Activated naive CD4-positive, alpha-beta T cell (primary cell): ENCODE measurements at places on chromosomes 4 and X.

- no peak for DNase-seq
These were observed 16.6 kb upstream of the GASK1B start for GRCh38 chr4:158189422-158189821.

DNA sequence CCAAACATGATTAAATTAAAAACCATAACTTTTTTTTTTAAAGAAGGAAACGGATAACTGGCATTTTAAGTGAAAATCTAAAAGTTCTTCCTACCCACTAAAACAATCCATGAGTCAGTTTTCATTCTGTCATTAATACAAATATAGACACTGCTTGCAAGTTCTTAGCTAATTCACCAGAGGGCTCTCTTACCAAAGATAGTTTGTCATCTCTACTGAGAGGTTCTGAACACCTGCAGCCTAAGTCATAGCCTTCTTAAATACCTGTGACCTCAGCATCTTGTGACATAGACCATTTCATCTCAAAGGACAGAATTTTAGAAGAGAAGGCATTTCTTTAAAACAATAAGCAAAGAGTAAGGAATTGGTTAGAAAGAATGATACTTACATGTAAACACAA lies 65.3 kb upstream of the FAM120C start:
- DNase-seq = no peak

GRCh38 chr4:37594099-37594498 lies 92.1 kb downstream of the RELL1 start:
- no peak for DNase-seq

- DNase-seq = no peak
These were observed 136.6 kb downstream of the STAG2 start for GRCh38 chrX:124098089-124098488.

DNA sequence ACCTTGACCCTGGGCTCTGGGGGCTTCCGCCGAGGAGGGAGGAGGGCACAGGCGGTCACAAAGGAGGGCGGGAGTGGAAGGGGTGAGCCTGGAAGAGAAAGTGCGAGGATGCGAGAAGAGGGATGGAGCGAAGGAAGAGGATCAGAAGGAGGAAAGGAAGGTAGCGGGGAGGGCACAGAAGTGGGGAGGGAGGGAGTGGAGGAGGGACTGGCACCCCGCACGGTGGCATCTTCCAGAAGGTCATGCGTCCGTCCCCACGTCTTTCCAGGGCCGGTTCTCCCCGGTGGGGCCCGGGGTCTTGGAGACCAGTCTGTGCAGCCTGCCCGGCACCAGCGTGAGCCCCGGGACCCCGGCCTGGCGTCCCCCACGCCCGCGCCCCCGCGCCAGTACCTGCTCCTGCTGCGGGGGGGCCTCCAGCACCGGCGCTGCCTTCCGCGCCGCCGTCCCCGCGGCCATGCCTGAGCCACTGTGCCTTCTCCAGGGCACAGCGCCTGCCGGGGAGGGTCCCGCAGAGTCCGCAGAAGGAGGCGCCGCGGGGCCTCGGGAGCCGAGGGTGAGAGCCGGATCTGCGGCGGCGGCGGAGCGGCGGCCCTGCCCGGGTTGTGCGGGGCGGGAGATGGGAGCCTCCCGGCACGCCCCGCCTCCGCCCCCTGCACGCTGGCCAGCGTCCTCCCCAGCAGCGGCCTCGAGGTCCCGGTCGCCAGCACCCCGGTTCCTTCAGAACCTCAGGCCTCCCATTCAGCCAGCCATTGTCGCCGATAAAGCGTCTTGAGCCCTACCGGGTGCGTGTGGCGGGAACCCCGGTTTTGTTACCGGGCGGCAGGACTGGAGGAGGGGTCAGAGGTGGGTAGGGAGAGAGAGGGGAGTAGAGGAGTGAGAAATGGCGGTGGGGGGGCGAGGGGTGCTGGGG lies at the start of gene RNF175:
Gene RNF175, minus strand, starts transcription at position 618 of the 910 bp plus-strand sequence. Its CDS starts 162 bp downstream, at position 456.
- peak; percentile 15 for DNase-seq

- DNase-seq = peak; percentile 5
These were observed 2.3 kb upstream of the SASH3 start for GRCh38 chrX:129777218-129778030.

- DNase-seq = no peak
These were observed 207.2 kb upstream of the SLIT2 start for GRCh38 chr4:20044502-20044911.

GRCh38 chr4:55742655-55743202 lies 76.9 kb upstream of the EXOC1L start:
- no peak for DNase-seq

DNA sequence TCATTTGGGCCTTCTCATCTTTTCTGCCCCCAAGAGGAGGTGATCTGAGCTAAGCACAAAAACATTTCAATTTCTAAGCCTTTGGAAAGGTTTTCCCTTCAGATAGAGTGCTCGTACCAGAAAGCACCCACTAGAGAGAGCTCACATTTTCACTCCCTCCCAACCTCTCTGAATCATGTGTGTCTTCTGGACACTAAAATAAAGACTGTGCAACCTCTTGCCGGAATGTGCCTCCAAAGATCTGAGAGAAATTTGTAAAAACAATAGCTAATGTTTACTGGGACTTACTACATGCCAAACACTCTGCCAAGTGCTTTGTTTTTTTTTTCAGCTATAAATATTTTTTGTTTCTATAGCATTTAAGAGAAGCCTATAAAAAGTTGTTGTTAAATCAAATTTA lies 120.6 kb upstream of the LNX1 start:
- no peak for DNase-seq

DNA sequence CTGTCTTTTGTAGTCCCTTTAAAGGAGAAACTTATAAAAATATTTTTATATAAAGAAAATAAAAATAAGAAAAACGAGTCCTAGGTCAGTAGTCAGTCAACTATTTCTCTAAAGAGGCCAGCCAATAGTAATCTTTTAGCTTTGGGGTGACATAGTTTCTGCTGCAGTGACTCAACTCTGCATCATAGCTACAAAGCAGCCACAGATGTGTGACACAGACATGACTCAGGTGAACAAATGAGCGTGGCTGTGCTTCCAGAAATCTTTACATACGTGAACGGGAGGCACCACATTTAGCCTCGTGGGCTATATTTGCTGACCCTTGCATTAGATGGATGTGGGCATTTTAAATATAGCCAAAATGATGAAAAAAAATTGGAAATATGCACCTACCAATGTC lies 1862.5 kb upstream of the TENM3 start:
- no peak for DNase-seq

GRCh38 chrX:119790977-119791436 lies 423 bp downstream of the RPL39 start:
- peak; percentile 26 for DNase-seq

DNA sequence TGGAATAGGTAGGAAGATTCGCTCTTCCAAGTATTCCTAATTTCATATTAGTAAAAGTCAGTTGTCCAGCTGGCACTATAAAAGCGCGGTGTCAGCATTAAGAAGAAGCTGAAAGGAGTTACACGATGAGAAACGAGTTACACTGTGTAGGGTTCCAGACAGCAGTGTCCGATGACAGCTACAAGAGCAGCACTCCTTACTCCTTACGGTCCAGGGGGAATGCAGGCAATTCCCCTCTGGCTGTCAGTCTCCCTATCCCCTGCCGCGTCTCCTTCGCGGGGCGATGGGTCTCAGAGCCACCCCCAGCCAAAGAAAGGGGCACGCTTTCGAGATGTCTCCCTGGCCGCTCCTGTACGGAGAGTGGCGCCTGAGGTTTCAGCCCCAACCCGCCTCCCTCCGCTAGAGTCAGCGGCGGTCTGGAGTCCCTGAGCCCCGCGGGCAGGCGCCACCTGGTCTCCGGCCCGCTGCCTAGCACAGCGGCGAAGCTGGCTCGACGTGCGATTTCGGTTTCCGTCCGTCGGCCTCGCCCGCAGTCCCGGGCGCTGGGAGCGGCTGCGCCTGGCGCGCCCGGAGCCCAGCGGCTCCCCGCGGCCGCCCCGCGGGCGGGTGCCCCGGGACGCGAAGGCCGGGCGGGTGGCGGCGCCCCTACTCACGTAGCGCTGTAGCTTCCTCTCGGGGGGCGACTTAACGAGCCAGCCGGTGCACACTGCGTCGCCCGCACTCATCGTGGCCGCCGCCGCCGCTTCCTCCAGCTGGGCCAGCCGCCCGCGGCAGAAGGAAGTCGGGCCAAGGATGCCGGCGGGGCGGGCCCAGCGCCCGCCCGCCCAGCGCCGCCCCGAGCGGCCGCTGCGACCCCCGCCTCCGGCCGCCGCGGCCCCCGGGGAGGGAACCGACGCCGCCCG lies at the start of gene GAB3:
Gene GAB3, minus strand, starts transcription at position 777 of the 902 bp plus-strand sequence. Its CDS starts 52 bp downstream, at position 725.
- DNase-seq = no peak

DNA sequence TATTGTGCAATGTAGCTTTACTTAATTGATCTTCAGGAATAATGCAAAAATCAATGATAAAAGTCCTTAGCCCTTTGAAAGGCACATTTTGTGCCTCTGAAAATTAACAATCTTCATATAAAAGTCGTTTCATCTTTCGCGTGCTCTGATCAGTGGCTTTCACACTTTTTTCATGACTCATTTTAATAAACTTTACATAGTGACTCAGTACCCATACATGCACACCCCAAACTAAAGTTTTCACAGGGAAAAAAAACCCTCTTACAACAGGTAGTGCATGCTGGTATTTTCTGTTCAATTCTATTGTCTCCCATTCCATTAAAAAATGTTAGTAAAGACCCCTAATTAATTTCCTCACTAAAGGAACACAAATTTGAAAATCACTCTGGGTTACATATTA lies 21.5 kb downstream of the RWDD4 start:
- DNase-seq = no peak

DNA sequence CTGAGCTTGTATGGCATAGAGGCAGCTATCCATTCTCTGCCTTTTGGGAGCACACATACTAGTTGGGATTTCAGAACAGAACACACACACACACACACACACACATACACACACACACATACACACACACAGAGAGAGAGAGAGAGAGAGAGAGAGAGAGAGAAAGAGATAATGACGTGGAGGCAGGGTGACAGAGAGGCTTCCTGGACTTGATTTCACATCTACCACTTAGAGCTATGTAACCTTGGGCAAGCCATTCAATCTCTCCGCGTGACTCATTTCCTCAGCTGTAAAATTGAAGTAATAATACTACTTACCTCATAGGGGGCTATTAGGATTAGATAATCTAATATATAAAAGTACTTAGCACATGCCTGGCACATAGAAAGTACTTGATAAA lies 12.3 kb upstream of the GRIA3 start:
- DNase-seq = no peak

DNA sequence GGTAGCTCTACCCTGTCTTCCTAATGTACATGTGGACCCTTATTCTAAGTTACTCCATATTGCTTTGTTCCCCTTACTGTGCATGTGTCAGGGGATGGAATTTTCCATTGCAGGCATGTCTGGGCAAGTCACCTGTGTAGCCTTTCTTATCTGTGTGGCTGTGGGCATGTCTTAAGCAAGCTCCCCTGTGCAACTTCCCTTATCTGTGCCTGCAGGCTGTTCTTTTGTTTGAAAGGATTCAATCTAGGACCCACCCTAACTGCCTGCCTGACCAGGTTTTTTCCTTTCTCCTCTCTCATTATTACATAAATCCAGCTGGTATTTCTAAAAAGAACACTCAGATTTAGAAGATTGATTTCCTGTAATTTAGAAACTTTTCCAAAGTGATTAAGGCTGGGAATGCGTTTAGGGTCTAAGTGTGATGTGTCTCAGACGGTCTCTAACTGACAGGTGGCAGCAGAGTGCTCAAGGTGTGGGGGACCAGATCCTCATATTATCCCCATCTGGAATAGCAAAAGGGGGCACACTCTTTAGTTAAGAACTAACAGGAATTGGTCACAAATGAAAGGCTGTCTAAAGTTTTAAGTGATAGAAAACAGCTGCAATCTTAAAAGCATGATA lies 198.9 kb upstream of the PPP1R2C start:
- DNase-seq = no peak

DNA sequence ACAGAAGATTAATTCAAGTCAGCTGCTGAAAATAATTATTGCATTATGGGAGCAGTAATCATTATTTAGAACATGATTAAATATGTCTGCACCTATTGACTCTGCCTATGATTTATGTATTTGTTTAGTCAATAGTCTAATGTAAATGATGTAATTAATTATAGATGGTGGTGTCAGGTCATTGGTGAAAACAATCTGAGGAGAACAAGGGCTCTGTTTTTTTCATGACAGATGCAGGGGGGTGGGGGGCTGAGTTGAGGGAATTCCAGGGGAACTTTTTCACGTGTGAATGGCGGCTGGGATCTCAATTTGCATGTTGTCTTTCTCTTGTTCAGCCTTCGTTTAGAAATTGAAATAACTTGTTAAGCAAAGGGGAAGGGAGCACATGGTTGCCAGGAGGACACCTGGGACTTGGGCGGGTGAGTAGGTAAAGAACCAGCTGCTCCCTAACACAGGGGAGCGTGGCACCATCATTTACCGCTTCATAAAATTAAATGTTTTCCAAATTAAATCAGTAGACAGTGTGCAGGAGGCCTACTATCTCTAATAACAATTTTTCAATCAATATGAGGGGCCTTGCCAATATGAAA lies 65.4 kb downstream of the NKX6-1 start:
- no peak for DNase-seq

DNA sequence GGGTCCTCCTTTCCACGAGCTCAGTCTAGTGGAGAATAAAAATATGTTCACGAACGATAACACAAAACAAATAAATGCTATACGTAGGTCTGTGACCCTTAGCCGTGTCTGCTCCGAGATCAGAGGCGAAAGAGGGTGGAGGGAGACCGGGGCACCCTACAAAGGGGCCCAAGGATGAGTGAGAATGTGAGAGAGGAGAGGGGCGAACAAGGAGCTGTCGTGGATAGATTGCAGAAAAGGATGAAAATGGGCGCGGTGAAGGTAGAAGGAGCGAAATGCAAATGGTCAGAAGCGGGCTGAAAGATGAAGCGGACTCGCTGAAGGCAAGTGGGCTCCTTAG lies 6.2 kb upstream of the ZBTB33 start:
- DNase-seq = no peak

GRCh38 chrX:31132821-31133241 lies 61.0 kb upstream of the FTHL17 start:
- no peak for DNase-seq

DNA sequence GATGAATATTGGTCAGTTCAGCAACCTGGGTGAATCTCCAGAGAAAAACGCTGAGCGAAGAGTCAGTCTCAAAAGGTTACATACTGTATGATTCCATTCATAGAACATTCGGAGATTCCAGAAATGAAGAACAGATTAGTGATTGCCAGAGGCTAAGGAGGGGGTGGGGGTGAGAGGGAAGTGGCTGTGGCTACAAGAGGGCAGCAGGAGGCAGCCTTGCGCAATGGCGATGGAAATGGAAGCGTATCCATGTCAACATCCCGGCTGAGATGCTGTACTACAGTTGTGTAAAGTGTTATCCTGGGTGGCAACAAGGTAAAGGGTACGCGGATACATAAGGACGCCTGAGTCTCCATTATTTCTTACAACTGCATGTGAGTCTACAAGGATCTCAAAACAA lies 18.0 kb downstream of the LYAR start:
- no peak for DNase-seq

DNA sequence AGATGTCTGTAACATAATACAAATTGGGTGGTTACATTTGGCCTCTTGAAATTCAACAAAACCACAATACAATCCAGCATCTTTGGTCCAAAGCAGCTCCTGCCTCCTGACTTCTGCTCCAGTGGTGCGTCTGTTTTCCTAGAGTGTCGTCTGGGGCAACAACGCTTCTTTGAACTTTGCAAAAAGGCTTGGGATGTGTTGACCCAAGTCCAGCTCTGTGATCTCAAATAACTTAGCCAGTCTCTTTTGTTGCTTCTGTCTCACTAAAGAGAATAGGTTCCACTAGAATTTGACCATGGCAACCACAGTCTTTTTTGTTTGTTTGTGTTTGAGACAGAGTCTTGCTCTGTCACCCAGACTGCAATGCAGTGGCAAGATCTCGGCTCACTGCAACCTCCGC lies 324.0 kb downstream of the DHRSX start:
- no peak for DNase-seq
